Activated T-cell treated with anti-CD3 and anti-CD28 coated beads, Interleukin-2, amount 50 U/mL, for 4 hours (primary cell): ENCODE measurements at places on chromosomes 1 and 21. TPM values are rescaled to one million over a fixed set of nuclear protein-coding genes. Genes with fewer than 3 reads are reported as not detected.

NBPF10 gene
- total RNA-seq, result 0.63 TPM

S100A9 gene
- not detected for total RNA-seq

- DNase-seq, result no peak
Measured at GRCh38 chr1:56898005-56898373, 43.4 kb downstream of the C8A start.

MAN1C1 gene
- 5.7 TPM for total RNA-seq

LCE1C gene
- total RNA-seq, result not detected

DNA sequence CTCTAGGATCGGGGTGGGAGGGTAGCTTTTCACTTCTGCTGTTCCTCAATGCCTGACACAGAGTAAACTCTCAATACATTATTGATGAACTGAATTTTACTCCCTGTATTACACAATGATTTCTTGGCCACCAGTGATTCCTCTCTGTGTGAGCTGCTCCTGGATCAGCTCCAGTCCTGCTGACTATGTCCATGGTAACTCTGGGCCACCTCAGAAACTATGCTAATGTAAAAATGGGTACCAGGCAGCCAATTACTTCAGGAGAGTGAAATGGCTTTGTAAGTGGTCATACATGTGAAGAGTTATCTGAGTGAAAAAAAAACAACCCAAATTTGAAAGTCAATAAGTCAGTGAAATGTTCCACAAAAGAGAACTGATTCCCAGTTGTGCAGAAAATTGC lies 311.0 kb downstream of the KCNH1 start:
- DNase-seq, result no peak

KIF2C gene
- 8.1 TPM for total RNA-seq

EFNA1 gene
- 0.61 TPM for total RNA-seq
